ENCODE measurements at places on chromosomes 2 and 18.

- no peak for DNase-seq
Measured at GRCh38 chr18:27008575-27008974, 143.1 kb upstream of the AQP4 start.

GRCh38 chr2:113233593-113234550, 44.8 kb downstream of the PAX8 start:
- no peak for DNase-seq

DNA sequence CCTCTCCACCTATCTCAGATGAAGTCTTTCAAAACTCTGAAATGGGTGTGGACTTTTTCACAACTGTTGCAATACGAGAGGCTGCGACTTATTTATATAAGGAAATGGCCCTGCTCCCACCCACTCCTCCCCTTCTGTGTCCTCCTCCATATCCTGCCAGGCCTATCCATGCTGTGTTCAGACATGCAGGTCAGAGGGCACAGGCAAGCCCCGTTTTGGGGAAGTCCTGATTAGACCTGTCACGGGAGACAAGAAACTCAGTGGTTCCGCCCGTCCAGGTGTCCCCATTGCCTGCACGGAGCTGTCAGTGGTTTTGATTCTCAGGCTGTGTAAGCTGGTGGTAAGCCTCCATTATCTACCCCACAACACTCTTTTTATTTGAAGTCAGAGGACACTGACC, 99.6 kb upstream of the MGAT5 start:
- no peak for DNase-seq

DNA sequence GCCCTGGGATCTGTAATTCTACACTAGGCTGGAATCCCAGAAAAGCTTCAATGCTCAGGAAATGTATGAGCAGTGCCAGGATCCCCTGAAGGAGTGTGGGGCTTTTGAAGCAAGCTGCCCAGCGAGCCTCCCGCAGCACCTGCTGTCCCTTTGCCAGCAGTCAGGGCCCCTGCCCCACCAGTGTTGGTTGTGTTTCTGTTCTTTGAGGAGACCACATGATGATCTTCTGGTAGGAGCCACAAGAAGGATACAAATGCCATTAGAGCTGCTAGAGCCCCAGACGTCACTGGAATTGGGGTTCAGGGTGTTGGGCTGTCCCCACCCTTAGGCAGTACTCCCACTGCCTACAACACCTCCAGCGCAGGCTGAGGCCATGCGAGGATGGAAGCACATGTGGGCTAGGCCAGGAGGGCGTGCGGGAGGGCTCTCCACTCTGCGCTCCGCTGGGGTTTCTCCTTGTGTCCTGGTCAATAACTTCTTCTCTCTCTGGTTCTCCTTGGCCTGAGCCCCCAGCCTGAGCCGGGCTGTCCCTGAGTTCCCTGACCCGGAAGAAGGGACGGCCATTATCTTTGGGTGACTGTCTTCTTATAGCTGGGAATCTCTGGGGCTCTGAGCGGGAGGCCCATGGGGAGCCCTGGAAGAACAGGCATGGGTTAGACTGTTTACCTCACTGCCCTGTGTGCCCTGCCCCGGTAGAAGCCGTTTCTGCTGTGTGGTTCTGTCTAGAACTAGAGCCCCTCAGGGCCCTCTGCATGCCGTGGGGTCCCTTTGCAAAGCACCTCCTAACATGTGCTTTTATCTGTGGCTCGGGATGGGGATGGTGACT, 73.9 kb downstream of the LRRFIP1 start:
- no peak for DNase-seq

- DNase-seq = no peak
Measured at GRCh38 chr2:187320846-187321245, 127.2 kb downstream of the CALCRL start.

DNA sequence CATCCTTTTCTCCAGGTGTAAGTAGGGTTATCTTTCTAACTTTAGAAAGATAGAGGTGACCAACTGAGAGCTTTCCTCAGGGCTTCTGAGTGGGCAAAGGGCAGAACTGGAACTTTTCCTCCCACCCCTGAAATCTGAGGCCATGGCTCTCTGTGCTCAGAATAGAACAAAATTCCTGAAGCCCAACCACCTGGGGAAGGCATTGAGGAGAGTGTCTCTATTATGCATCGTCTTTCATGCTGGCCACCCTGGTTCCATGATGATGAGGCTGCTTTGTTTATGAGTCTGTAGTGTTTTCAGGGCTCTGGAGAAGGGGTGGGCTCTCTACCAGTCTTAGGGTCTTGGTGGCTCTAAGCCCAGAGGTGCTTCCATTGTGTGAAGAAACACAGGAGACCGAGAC, 30.7 kb upstream of the IL1R1 start:
- DNase-seq = no peak

- DNase-seq = no peak
Measured at GRCh38 chr2:218895759-218896500, 15.3 kb downstream of the WNT10A start.
